Suppressor macrophage (primary cell): ENCODE measurements at places on chromosomes 5 and 9.

DNA sequence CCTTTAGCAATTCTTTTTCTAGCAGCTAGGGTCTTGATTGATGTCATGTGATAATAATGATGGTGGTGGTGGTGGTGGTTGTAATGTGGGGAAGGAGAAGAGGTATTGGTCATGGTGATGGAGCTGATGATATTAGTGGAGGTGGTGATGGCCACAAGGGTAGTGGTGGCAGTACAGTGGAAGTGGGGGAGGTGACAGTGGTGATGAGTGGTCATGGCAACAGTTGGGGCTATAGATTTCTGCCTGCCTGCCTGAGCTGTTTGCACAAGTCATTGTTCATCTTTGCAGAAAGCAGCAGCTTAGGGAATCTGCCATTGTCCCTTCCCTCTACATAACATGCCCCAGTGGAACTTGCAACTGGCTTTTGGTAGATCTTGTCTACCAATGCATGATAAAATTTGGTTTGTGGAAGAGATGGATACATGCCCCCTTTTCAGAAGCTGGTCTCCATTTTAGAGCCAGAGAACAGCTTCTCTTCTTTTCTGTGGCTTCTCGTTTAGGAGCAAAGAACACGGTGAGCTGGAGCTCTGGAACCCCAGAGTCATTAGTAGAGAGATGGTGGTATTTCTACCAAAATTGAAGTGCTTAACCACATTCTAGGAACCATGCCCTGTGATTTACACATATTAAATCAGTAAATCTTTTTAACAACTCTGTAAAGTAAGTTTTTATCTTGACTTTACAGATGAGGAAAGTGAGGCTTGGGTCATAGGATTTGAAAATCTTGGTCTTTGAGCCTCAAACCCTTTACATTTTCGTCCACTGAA, 100.3 kb downstream of the AOPEP start:
- DNase-seq, result no peak

GRCh38 chr9:19252174-19252884, 21.8 kb downstream of the DENND4C start:
- DNase-seq, result no peak

- DNase-seq, result no peak
These were observed 72.1 kb upstream of the ANKRD55 start for GRCh38 chr5:56305001-56305950.

GRCh38 chr5:177066224-177066623, 20.5 kb upstream of the FGFR4 start:
- DNase-seq, result no peak

- no peak for DNase-seq
These were observed 32.0 kb upstream of the ADAM19 start for GRCh38 chr5:157607371-157608161.

DNA sequence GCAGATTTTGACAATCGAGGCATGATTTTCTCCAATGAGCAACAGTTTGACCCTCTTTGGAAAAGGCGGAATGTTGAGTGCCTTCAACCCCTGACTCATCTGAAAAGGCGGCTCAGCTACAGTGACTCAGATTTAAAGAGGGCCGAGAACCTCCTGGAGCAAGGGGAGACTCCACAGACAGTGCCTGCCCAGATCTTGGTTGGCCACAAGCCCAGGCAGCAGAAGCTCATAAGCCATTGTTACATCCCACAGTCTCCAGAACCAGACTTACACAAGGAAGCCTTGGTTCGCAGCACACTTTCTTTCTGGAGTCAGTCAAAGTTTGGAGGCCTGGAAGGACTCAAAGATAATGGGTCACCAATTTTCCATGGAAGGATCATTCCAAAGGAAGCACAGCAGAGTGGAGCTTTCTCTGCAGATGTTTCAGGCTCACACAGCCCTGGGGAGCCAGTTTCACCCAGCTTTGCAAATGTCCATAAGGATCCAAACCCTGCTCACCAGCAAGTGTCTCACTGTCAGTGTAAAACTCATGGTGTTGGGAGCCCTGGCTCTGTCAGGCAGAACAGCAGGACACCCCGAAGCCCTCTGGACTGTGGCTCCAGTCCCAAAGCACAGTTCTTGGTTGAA, 13.6 kb downstream of the PTPDC1 start:
- no peak for DNase-seq

- no peak for DNase-seq
These were observed 244.4 kb downstream of the RFX3 start for GRCh38 chr9:3281399-3281798.

DNA sequence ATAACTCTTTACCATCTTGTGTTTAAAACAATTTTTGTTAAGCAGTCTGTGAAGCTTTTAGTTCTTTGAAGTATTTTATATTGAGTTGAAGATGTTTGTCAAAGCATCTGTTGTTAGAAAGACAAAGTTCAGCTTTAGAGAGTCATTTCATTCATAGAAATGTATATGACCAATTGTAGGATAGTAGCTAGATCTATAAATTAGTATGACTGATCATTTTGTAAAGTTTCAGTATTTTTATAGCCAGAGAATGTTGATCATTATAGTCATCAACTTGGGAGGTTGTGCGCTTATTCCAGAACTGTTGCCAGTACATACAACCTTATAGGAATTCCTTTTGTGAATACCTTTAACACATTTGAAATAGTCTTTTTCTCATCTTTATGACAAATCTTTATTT, 5.2 kb downstream of the NIPBL start:
- no peak for DNase-seq

DNA sequence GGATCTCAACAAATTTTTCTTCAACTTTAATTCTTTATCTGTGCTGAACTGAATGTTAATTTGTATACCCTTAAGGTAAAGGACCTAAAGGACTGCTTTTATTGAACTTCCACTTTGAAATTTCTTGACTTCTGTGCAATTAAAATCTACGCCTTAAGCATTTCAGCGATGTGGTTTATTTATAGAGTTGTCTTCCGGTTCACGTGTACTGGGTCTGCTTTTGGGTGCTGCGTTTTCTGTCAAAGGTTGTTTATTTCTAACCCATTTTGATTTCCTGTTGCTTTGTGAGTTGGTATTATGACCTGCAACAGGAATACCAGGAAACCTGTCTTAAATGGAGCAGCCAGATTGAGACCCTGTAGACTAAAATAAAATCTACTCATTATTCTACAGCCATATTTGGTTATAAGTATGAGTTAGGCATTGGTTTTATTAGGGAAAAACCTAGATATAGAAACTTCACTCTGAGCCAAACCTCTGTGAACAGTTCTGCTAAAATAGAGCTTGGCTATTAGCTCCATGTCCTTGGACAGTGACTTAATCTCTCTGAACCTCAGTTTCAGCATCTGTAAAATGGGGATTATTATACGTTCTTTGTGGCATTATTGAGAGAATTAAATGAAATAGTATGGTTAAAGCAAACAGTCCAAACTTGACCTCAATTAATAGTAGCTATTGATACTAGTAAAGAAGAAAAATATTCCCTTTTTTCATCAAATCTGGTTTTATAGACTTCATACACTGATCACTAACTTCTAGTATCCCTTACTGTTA, 3.5 kb downstream of the MRRF start:
- no peak for DNase-seq

DNA sequence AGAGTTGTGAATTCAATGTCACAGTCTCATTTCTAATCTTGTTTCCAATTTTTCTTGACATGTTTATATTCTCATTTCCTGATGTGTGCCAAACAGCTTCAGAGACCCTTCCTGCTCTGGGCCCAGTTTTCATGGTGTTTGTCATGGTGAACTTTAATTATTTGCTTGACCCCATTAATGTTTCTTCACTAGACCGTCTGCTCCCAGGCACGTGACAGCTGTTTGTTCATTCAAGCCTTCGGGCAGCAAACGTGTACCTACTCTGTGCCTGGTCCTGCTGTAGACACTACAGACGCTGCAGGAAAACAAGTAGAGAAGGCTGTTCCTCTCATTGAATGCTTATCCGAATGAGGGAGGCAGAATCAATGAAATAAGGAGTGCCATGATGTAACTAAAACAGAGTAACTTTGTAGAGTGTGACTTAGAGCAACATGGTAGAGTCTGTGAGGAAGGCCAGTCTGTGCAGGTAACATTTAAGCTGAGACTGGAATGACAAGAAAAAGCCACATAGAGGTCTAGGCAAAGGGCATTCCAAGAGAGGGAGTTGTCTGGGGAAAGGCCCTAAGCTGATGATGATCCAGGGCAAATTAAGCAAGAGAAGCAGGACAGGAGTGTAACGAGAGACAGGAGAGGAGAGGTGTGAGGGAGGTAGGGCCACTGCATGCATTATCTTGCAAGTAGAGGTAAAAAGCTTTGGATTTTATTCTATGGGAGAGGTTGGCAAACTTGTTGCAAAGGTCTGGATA, 191.4 kb downstream of the SEMA5A start:
- DNase-seq, result no peak

- DNase-seq, result no peak
These were observed 128.3 kb downstream of the EFNA5 start for GRCh38 chr5:107542428-107542827.

- peak; percentile 14 for DNase-seq
These were observed 21.5 kb upstream of the RNF20 start for GRCh38 chr9:101512116-101512515.

DNA sequence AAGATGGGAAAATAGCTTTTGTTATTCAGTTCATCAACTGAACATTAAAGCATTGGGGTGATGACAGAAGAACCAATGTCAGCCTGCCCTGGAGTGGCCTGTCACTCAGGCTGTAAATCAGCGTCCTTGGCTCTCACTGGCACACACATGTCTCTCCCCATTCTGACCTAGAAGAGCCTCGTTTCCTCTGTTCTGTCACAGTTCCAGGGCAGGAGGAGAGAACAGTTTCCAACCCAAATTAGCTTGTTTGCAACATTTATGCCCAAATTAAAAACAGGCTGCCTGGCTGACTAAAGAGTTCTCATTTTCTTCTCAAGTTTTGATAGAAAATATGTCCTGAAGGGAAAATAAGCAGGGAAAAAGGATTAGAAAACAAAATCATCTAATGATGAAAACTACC, 520.1 kb downstream of the CHSY3 start:
- DNase-seq, result no peak
